ENCODE measurements at places on chromosomes 11 and 22.

DNA sequence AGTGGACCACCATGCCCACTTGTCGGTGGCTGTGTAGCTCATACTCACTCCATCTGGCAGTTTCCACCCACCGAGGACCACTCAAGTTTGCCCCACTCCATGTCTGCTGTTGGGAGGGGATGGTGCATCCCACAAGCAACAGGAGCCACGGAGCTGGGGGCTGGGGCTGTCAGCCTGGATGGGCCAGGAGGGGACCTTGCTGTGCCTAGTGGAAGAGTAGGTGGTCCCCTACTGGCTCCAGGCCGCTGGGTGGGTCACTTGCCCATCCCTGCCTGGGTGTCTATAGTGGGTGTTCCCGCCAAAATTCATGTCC is 57.0 kb downstream of the SMIM38 start:
- DNase-seq: no peak

DNA sequence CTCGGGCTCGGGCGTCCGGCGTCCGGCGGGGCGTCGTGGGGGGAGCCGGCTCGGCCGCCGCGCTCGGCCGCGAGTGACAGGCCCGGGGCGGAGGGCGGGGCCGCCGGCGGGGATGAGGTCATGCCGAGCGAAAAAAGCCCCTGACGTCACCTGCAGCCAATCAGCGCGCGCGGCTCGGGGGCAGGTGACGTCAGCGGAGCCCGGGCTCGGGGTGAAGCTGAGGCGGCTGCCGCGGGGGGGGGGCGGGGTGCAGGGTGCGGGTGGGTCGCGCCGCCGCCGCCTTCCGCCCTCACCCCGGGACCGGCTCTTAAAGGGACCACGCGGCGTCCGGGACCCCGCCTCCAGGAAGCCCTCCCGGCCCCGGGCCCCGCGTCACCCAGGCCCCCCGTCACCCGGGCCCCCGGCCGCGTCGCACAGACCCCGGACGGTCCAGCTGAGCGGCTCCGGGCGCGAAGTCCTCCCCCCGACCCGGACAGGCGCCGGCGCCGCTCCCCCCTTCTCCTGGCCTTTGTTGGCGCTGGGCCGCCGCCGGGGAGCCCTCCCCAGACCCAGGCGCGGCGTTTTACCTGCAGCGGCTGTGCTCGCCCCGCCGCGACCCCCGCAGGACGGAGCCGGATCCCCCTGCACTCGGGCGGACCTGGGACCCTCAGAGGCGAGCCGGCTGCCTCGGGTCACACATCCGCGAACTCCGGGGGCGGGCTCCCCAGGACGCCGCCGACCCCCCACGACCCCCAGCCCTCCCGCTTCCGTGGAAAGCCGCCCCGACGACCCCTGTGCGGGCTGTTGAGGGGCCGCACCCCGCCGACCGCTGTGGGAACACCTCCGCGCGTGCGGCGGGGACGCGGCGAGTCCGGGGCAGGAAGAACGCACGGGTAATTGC is at the start of gene DUSP8:
TSS of gene DUSP8 (minus strand) at position 75 of the 880 bp plus-strand sequence. CDS start 6,445 bp downstream, outside the sequence.
- DNase-seq: peak; percentile 86

DNA sequence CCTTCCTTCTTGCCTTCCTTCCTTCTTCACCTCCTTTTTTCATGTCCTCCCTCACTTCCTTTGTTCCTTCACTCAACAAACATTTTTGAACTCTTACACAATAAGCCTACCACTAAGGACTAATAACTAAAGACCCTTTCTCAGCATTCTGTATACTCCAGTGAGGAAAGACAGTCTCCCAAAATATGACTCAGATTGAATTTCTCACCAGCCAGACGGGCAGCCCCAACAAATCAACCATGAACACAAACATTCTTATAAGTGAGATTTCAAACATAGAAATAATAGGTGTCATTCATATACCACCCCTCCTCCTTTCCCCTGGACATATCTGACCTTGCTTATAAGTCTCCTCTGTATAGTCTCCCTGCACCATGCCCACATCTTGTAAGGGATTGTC is 1079.7 kb downstream of the OPCML start:
- no peak for DNase-seq

- DNase-seq: peak; percentile 83
These were observed 1.9 kb downstream of the POLD4 start for GRCh38 chr11:67351275-67352005.

GRCh38 chr22:20624161-20624616 is 116.8 kb downstream of the MED15 start:
- no peak for DNase-seq

- DNase-seq: no peak
These were observed 6.1 kb upstream of the APOL3 start for GRCh38 chr22:36166518-36167220.

DNA sequence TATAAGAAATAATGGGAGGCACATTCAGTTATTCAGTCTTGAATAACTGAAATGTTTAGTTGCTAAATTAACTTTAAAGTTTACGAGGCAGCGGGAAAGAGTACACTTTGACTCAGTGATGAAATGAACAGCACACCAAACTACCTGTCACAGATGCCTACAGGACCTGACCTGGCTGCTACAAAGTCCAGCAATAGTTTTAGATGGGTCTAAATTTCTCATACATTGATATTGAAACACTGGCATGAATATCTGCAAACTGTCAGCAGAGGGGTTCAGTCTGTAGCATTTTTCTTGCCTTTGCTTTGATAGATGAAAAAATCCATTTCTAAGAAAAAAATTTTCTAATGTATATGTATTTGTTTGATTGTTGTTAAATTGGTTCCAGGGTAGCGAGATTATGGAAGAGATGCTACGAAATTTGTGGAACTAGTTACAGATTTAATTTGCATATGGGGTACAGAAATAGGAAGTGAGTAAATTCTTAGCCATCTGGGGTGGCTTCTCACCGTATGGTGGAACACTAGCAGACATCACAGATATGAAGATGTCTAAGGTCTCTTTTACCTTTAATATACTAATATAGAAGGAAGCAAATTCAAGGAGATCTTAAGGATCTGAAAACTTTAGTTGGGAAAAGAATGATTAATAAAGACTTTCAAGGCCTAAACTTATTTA is 20.8 kb upstream of the GAB2 start:
- no peak for DNase-seq

GRCh38 chr11:112649856-112650255 is 311.4 kb upstream of the NCAM1 start:
- no peak for DNase-seq

GRCh38 chr22:27778294-27779090 is 23.1 kb downstream of the MN1 start:
- no peak for DNase-seq

GRCh38 chr22:46031557-46031956 is 54.6 kb upstream of the WNT7B start:
- DNase-seq: no peak

- DNase-seq: peak; percentile 32
These were observed 80.5 kb upstream of the WNT7B start for GRCh38 chr22:46057246-46058090.

DNA sequence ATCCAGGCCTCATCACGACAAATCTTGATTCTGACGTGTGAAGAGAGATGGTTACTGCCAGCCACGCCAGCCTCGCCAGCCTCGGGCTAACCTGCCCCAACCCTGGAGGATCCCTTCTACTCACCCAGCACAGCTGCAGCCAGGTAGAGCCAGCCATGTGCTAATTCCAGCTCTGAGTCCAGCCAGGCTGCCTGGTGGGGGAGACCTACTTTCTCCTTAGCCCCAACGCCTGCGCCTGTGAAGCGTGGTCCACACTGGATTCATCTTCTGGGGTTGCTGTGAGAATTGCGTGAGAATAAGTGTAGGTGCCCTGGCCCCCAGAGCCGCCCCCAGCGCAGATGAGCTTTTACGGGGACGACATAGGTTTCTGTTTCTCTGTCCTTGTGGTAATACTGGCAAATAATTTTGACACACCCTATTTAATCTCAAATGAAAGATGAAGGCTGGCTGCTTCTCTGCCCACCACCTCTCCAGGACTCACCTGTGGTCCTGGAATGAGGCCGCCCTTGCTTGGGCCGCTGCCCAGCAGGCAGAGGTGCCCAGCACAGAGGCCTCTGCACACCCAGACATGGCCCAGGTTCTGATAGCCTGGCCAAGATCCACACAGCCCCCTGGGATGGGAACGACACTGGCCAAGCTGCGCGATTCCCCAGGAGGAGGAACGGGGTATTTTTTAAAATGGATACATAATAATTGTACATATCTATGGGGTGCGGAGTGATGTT is 528.4 kb downstream of the TBC1D22A start:
- DNase-seq: no peak

GRCh38 chr22:50209893-50210292 is 9.1 kb downstream of the SELENOO start:
- peak; percentile 72 for DNase-seq

GRCh38 chr22:20198557-20199319 is 47.9 kb upstream of the CCDC188 start:
- no peak for DNase-seq

DNA sequence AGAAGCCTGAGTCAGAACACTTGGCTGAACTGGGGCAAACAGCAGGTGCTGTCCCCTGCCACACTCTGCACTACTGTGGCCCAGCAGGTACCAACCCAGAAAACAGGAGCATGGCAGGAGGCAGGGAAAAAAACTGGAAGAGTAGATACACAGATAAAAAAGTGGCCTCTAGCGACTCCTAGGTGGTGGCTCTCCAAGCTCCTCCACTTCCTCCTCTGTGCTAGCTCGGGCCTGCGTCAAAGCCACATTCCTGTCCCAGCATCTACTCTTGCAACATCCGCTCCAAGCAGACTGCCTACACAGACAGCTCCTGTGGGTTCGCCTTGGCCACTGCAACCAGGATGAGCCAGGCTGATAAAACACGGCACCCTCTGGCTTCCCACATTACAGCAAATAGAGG is 6.9 kb downstream of the OR8B12 start:
- DNase-seq: peak; percentile 97

DNA sequence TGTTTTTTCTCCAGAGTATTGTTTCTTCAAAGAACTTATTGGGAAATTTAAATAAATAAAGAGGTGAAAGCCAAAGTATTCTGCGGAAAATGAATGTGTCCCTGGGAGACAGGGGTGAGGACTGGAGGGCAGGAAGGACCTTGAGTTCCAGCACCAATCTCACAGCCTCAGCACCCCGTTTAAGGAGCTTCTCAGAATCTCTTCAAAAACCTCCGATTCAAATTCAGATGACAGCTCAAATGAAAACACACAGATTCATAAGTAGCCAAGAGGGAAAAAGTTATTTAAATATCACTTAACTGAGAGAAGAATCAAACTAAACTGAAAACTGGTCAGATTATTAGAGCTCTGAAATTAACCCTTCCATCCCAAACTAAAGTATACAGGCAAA is 12.5 kb downstream of the MTMR2 start:
- DNase-seq: no peak

DNA sequence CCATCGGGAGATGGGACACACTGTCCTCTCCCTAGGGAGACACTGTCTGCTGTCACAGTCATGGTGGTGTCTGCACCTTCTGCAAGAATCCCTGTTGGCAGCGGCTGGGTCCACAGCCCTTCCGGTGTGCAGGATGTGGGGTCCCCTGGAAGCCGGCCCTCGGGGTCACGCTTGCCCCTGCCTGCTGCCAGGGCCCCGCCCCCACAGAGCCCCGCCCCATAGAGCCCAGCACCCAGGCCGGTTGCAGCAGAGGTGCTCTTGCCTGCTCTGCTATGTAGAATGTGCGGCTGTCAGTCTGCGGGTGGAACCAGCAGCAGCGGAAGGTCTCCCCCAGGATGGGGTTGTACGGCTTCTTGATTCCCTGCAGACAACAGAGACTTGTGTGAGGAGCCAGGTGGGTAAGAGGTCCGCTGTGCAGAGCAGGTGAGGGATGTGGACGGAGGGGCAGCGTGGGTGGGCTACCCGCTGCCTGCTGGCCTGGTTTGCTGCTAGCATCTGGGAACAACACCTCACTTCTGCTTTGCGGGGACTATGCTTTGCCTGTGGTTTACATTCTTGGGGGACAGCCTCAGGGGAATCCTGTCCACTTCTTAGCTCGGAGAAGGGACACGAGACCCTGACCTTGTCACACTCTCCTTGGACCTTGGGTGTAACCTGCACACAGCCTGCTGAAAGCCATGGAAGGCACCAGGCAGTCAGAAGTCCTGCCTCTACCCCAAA is 44.9 kb upstream of the CARS1 start:
- DNase-seq: no peak

DNA sequence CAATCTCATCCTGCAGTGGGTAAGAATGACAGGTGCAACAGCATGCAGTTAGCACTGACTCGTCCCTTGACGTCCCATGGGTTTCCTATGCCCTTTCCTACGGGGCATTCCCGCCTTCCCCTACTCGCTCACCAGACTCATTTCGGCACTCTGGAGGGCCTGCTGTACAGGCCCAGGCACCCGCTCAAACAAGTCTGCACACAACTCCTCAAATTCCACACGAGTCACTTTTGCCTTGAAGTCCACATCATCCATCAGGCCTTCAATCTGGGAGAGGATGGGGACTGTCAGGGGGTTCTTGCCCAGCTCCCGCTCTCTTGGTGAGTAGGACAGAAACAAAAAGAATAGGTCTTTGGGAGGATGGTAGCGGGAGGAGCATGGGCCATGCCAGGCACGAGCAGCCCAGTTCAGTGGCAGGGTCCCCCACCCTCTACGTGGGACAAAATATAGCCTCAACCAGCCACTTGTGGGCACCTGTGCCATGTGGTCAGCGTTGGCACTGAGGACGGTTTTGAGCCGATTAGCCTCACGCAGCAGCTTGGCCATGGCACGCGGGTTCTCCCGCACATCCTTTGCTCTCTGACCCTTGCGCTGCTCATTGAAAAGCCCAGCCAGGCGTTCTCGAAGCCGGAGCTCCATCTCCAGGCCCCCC is 4.7 kb downstream of the HYOU1 start:
- no peak for DNase-seq

- no peak for DNase-seq
These were observed 19.2 kb downstream of the POLDIP3 start for GRCh38 chr22:42595434-42595833.

- DNase-seq: no peak
These were observed 35.5 kb upstream of the RASSF10 start for GRCh38 chr11:12973528-12974181.

- DNase-seq: no peak
These were observed 23.0 kb downstream of the LMO2 start for GRCh38 chr11:33868647-33869461.

GRCh38 chr11:72598906-72599305 is 75.3 kb downstream of the PDE2A start:
- DNase-seq: peak; percentile 67

DNA sequence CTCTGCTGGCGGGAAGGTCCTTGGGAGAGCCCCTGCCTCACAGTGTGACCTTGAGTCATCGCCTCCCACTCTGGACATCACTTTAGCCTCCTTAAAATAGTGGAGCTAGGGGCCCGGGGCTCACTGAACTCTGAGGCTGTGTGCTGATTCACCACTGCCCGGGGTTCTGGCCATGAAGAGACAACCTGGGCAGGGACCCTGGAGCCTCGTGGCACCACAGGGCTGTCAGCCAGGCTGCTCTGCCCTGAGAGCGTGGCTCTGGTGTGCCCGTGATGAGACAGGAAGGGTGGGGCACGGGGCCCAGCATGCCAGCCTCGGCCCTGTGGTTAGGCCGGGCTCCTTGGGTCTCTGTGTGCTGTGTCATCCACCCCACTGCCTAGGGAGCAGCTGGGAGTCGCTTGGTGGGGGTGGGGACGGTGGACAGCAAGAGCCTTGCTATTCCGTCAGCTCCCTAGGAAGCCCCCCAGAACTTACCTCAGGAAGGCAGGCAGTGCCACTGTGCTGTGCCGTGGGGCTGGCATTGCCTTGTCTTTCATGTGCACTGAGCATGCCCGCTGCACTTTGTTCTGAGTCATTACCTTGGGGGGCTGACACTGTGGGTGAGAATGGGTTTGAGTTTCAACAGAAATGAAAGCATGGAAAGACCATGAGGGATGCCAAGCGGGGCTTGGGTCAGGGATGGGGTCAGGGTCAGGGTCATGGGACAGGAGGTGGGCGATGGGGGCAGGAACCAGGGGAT is 31.7 kb downstream of the TPCN2 start:
- no peak for DNase-seq

GRCh38 chr11:108836541-108836940 is 171.7 kb downstream of the DDX10 start:
- DNase-seq: no peak

- DNase-seq: no peak
These were observed 64.0 kb upstream of the PTPRJ start for GRCh38 chr11:47916361-47916841.

Data from T47D (cell line).